ENCODE measurements at places on chromosomes 13 and 19. TPM values are rescaled to one million over a fixed set of nuclear protein-coding genes. Genes with fewer than 3 reads are reported as not detected.

GRCh38 chr13:87671753-87672605, 808 bp downstream of the SLITRK5 start:
- no peak for DNase-seq

- DNase-seq: no peak
Observed at GRCh38 chr13:52882785-52883184, 34.3 kb upstream of the PCDH8 start.

DNA sequence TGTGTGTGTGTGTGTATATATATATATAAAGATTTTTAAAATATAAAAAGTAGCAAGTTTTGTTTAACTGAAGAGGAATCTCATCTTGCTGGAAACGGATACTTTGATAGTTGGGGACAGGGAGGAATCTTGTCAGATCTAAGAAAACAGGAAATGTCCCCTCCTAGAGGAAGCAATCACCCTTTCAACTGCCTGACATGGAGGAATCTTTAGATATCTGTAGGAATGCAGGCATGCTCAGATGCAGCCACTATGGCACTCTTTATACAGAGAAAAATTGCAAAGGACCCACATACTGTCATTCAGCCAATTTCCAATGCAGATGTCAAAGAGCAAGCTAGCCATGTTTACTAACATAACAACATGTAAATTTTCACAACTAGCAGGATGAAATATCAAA, 38.8 kb downstream of the ZNF611 start:
- DNase-seq: no peak

Gene DKKL1
- not detected for total RNA-seq

Gene WDR88
- not detected for total RNA-seq
